ENCODE measurements at places on chromosomes 7 and 10.

- no peak for DNase-seq
Observed at GRCh38 chr7:154863766-154864522, 139.0 kb downstream of the PAXIP1 start.

GRCh38 chr7:2493205-2494164, 17.3 kb upstream of the GRIFIN start:
- no peak for DNase-seq

- DNase-seq: no peak
Observed at GRCh38 chr7:157612009-157612663, 275.3 kb downstream of the DNAJB6 start.

GRCh38 chr7:30493228-30493627, 11.4 kb downstream of the GGCT start:
- DNase-seq: no peak

- DNase-seq: no peak
Observed at GRCh38 chr7:31991846-31992245, 78.4 kb downstream of the PDE1C start.

- peak; percentile 84 for DNase-seq
Observed at GRCh38 chr10:26365681-26366358, 72.3 kb upstream of the APBB1IP start.

DNA sequence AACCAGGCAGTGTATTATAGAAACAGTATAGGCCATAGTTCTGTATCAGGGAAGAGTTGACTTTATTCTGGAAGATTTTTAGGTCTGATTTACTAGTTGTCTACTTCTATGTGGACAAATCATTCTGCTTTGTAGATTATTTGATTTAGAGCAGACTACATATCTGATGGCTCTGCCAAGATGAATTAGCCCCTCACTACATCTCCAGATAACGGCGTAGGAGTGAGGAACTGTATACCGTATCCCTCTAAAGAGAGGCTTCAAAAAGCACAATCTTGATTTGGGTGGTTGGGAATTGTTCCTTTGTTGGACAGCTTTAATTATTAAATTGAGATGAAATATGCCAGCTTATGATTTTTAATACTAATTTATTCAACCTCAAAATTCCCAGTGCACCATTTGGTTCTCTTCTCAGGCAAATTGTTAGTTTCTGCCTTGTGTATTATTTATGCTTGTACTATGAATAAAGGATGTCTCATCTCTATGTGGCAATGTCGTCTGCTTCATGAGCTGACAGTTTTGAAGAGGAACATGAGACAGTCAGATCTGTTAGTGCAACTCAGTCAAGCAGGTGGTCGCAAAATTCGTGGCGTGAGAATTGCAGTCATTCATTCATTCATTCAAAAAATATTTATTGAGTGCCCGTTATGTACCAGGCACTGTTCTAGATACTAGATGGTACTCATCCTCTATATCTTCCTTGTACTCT, 422.8 kb downstream of the EXOC4 start:
- no peak for DNase-seq
